ENCODE measurements at places on chromosomes 7 and 10.

GRCh38 chr10:88849234-88849633 is 2.4 kb downstream of the ANKRD22 start:
- no peak for DNase-seq

- DNase-seq, result no peak
These were observed 25.2 kb downstream of the NUP42 start for GRCh38 chr7:23207021-23207420.

DNA sequence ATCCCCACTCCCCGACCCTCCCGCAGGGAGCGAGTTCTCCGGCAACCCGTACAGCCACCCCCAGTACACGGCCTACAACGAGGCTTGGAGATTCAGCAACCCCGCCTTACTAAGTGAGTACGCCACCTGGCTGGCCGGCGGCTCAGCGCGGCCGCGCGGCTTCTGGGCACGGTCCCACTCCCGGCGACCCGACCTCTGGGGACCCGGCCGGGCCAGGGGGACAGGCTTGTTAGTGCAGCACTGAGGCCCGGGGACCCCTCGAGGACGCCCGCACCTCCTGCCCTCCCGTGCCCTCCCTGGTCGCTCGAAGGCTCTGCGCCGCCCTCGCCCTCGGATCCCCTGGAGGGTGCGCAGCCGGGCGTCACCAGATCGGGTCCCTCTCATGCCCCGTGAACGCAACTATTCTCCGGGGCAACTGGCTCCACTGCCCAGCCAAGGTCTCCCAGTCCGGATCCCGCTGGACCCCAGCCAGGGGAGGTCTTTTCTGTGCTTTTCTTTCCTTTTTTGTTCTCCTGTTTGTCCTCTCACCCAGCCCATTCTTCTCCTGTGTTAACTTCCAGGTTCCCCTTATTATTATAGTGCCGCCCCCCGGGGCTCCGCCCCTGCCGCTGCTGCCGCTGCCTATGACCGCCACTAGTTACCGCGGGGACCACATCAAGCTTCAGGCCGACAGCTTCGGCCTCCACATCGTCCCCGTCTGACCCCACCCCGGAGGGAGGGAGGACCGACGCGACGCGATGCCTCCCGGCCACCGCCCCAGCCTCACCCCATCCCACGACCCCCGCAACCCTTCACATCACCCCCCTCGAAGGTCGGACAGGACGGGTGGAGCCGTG is 81.8 kb downstream of the PAX2 start:
- DNase-seq, result no peak

GRCh38 chr7:128177768-128178550 is 63.1 kb upstream of the LEP start:
- DNase-seq, result no peak

- no peak for DNase-seq
These were observed 38.9 kb downstream of the PARD3 start for GRCh38 chr10:34776090-34776690.

- DNase-seq, result peak; percentile 3
These were observed 779 bp downstream of the FAM241B start for GRCh38 chr10:69630651-69631400.

DNA sequence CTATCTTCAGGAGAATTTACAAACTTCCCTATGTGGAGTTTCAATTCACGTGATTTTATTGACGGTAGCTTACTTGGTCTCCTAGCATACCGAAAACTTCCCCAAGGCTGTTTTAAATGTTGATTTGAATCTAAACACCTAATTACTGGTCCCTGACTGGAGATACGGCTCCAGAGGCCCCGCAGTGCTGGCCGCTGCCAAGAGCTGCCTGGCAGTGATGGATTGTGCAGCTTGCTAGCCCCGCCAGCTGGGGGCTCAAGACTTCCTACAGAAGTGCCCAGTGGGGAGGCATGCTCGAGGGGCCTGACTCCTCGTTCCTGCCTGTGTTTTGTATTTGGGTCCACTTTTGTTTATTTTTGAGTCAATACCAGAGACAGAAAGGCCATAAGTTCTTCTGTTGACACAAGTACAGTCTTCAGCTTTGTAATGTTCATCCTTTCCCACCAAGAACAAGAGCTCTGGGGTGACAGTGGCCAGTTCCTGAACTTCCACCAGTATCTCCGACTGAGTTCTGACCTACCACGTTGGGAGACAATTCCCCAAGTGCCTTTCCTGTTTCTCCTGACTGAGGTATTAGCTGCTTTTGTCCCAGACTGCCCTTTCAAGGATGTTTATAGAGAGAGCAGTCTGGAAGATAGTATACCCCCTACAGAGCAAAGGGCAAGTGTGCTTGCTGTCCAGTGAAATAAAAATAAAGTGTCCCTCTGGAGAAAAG is 80.7 kb upstream of the CXCL12 start:
- no peak for DNase-seq

DNA sequence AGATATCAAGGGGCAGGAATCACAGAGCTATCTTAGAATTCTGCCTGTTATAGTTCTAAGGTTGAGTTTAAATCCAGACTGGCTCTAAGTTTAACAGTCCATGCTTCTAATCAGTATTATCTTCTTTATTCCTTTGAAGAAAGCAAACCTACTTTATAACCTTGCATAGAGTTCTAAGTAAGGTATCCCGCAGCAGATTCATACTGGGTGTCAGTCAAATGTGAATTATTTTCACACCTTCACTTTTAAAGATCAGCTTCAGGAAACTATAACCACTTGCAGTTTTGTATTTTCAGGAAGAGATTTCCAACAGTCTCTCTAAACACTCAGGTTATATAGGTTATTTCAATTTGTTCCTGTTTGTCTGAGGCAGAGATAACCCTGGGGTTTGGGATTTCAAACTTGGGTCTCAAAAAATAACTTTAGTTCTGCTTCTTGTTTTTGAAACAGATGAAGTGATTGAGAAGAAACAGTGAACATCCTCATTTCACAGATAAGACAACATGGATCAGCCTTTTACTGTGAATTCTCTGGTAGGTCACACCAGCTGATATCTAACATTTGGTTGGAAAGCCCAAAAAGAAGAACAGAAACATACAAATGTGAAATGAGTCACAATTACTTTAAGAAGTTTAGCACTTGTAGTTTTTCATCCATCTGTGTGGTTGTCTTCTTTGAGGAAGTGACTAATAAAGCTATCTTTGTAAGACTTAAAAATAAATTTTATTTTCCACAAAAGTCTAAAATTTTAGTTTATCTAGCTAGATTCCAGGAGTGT is 21.4 kb downstream of the STAMBPL1 start:
- DNase-seq, result no peak

GRCh38 chr10:12109286-12109685 is 20.2 kb upstream of the SEC61A2 start:
- DNase-seq, result no peak

GRCh38 chr7:133859231-133859630 is 267.9 kb upstream of the LRGUK start:
- DNase-seq, result no peak

- DNase-seq, result no peak
These were observed 13.2 kb upstream of the UNCX start for GRCh38 chr7:1219498-1219897.

- no peak for DNase-seq
These were observed 252.1 kb upstream of the INHBA start for GRCh38 chr7:41954976-41955375.

GRCh38 chr10:112843623-112844022 is 106.4 kb upstream of the TCF7L2 start:
- DNase-seq, result no peak

- DNase-seq, result peak; percentile 44
These were observed 1.6 kb downstream of the KLHDC10 start for GRCh38 chr7:130071701-130072622.

DNA sequence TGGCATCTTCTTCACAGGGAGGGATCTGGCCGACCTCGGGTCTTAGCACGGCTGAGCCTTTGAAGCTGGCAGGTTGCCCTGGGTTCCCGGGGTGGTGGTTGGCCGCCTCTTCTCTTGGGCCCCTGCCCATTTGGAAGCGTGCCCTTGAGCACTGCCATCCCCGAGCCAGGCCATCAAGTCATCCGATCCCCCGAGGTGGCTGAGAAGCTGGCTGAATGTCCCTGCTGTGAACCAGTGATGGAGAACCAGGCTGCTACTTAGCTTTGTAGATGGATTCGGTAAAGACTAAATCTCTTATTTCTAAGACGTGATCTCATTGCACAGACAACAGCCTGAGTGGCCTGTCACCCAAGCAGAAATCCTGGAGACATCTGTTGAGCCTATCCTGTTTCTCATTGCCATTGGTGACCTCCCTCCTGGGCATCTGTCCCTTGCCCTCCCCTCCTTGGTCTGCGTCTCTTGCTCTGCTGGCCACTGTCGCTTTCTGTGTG is 74.3 kb downstream of the GRK5 start:
- DNase-seq, result no peak

GRCh38 chr7:120402079-120402767 is 129.2 kb downstream of the KCND2 start:
- DNase-seq, result no peak

- no peak for DNase-seq
These were observed 1.0 kb downstream of the CYP51A1 start for GRCh38 chr7:92133133-92133736.

DNA sequence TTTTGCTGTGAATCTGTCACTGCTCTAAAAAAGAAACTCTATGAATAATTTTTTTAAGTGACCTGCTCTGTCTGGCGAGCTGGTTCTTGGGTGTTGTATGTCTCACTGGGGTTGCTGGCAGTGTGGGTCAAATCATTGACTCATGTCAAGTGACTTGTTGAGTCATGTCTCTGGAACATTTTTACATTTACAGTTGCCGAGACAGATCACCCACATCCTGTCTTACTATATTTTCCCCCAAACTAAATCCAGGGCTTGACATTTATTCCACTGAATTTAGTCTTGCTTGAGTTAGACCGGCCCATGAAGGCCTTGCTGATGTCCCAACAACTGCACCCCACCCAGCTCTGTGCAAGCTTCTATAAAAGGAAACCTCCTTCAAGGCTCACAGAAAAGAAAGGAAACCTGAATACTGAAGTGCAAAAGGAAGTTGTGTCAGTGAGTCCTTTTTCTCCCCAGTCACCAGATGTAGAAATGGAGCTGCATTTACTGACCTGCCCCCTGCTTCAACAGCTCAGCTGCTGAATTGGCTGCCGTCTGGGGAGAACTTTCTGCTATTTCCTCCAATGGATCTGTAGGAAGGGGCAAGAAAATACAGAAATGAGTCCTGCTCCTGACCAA is 290.3 kb downstream of the TNS3 start:
- peak; percentile 50 for DNase-seq

GRCh38 chr7:139915268-139915863 is 86.3 kb downstream of the TBXAS1 start:
- no peak for DNase-seq

- DNase-seq, result no peak
These were observed 17.6 kb downstream of the SRI start for GRCh38 chr7:88202278-88202677.

DNA sequence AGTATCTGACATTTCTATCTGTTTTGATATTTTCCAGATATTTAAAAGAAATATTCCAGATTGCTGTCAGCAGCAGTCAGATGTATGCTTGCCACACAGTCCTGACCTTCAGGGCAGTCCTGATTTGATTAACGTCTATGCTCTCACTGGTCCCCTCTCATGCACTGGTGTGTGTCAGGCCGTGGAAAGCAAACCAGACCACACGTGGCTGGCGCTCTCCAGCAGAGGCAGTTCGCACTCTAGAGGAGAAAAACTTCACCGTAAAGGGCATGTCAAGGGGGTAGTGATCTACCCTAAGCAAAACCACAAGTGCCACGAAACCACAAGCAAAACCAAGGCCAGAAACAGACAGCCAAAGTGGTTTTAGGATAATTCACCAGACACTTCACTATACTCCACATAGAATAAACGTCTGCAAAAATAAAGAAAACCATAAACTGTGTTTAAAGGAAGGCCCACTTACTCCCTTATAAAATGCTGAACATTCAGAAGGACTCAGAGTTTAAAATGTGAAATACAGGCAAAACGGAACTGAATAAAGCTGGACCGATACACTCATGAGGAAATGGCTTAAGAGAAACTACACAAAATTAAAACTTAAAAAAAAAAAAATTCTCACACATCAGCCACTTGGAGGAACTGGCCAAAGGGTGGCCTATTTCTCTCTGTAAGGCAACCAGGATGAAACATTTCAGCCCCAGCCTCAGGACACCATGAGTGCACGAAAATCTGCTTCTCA is 26.4 kb downstream of the PARP12 start:
- DNase-seq, result no peak

- DNase-seq, result no peak
These were observed 2.4 kb downstream of the DKK1 start for GRCh38 chr10:52316500-52316899.

- no peak for DNase-seq
These were observed 138.9 kb upstream of the SLC13A1 start for GRCh38 chr7:123338688-123339087.

GRCh38 chr7:143042159-143042789 is 9.9 kb upstream of the OR6V1 start:
- no peak for DNase-seq

GRCh38 chr7:131737746-131738465 is 181.5 kb upstream of the PODXL start:
- DNase-seq, result no peak

DNA sequence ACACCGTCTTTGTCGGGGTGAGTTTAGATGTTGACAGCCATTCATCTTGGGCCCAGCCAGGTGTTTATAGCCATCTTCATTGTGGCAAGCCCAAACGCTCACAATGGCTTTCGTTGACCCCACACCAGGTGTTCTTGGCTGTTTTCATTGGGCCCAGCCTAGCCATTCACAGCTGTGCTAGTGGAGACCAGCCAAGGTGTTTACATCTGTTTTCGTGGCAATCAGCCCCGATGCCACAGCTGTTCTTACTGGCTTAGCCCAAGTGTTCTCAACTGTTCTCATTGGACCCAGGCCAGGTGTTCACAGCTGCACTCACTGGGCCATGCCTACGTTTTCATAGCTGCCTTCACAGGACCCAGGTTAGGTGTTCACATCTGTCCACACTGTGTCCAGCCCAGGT is 7.7 kb downstream of the FRG2B start:
- DNase-seq, result no peak

- no peak for DNase-seq
These were observed 331.6 kb upstream of the HPS1 start for GRCh38 chr10:98778277-98778759.

GRCh38 chr7:80524693-80525092 is 12.8 kb upstream of the GNAT3 start:
- no peak for DNase-seq

- DNase-seq, result no peak
These were observed 35.9 kb downstream of the INSIG1 start for GRCh38 chr7:155333346-155334234.

- DNase-seq, result no peak
These were observed 90.6 kb downstream of the MARCHF5 start for GRCh38 chr10:92381543-92381954.

GRCh38 chr10:81898518-81898917 is 23.5 kb downstream of the NRG3 start:
- no peak for DNase-seq

GRCh38 chr7:8037151-8037550 is 68.6 kb downstream of the GLCCI1 start:
- no peak for DNase-seq
